Esophagus squamous epithelium (tissue), 5 donors: ENCODE measurements at places on chromosomes 7 and 10.

DNA sequence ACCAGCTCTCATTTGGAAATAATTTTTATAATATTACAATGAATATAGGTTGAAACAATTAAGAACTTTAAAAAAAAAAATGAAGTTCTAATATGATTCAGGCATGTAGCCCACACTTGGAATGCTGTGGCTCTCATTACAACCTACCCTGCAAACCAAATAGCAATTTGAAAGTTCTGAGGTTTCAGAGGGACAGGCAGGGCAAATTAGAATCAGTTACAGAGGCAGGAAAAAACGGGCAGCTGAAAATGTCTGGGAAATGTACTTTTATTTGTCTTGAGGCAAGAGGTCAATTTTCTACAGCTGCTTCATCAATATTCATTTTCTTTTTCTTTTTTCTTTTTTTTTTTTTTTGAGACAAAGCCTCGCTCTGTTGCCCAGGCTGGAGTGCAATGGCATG lies 95.3 kb downstream of the PIP4K2A start:
- no peak for DNase-seq

GRCh38 chr10:19895500-19895899 lies 79.3 kb downstream of the PLXDC2 start:
- no peak for DNase-seq

DNA sequence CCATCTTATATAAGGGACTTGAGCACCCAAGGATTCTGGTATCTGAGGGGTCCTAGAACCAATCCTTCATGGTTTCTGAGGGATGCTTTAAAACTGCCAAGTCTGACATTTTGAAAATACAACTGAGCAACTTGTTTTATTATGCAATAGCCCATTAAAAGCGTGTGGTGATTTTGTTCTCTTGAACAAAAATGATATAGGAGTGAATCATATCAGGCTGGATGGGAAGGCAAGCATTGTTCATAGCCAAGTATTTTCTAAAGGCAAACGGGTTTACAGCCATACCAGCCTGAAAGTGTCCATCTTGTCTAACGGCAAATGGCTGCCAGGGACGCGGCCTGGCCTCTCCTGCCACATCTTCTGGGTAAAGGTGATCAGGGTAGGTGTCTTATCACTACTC lies 23.4 kb downstream of the RPP38 start:
- DNase-seq = no peak

- no peak for DNase-seq
Measured at GRCh38 chr10:97080051-97080776, 105.5 kb downstream of the SLIT1 start.

GRCh38 chr10:33818343-33818742 lies 483.9 kb upstream of the NRP1 start:
- no peak for DNase-seq

- DNase-seq = no peak
Measured at GRCh38 chr7:34109936-34110780, 204.8 kb downstream of the BMPER start.

GRCh38 chr7:113890331-113891030 lies 28.3 kb downstream of the PPP1R3A start:
- no peak for DNase-seq

- no peak for DNase-seq
Measured at GRCh38 chr7:109967406-109967805, 1123.5 kb upstream of the LRRN3 start.

DNA sequence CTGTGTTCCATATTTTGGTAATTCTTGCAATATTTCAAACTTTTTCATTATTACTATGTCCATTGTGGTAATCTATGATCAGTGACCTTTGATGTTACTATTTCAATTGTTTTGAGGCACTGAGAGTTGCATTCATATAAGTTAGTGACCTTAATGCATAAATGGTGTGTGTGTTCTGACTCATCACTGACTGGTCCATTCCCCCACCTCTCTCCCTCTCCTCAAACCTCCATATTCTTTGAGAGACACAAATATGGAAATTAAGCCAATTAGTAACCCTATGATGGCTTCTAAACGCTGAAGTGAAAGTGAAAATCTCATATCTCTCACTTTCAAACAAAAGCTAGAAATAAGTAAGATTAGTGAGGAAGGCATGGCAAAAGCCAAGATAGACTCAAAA lies 739.6 kb downstream of the CCSER2 start:
- DNase-seq = no peak

- no peak for DNase-seq
Measured at GRCh38 chr7:69398986-69399385, 199.3 kb upstream of the AUTS2 start.

GRCh38 chr10:75825661-75826060 lies 394.2 kb downstream of the LRMDA start:
- DNase-seq = no peak

DNA sequence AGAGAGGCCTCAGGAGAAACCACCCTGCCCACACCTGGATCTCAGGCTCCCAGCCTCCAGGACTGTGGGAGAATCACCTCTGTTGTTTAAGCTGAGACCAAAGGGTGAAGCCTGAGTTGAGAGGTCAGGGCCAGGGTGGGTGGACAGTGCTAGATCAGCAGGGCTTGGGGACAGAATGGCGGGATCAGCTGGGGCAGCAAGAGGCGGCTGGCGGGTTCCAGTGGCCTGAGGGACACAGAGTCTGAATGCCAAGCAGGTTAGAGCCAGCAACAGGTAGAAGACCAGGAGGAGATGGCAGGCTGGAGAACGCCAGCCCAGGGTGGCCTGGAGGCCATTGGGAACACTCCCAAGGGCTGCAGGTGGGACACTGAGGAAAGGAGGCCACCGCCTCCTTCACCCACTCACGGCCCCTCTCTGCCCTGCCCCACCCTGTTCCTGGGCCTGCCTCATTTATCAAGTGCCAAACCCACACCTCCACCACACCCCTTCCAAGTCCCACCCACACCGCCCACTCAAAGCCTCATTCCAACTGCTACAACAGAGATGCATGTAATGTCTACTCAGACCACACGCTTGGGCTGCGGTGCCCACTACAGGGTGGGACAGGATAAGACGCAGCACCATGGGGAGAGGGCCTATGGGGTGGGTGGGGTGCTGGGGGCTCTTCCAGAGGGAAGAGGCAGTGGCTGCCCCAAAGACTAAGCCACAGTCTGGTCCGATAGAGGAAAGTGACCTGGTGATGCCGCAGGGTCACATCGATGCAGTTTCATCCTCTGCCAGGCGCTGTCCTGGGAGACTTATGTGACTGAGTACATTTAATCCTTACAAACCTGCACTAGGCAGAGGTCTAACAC lies 173.9 kb downstream of the TNS3 start:
- DNase-seq = no peak

- DNase-seq = no peak
Measured at GRCh38 chr10:85603151-85603940, 763.2 kb downstream of the GRID1 start.

DNA sequence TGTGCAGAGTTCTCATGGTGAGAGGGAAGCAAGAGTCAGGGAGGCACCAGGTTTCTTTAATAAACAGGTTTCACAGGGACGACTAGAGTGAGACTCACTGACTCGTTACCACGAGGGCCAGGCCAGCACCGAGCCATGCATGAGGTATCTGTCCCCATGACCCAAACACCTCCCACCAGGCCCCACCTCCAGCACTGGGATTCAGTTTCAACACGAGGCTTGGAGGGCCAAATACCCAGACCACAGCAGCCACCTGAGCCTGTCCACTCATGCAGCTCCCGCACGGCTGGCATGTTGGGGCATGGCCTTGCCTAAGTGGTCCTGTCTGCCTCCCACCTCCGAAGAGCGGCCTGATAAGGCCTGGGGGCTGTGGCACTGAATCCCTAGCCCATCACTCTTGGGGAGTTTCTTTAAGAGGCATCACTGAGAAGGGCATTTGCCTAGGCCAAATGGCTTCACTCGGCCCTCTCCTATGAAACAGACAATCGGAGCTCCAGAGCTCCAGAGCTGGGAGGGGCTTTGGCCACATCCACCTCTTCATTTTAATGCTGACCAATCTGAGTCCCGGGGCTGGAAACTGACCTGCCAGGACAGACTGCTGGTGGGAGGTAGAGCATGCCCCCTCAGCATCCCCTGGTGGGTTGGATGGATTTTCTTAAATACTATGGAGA lies 157.8 kb downstream of the DNAJB6 start:
- no peak for DNase-seq

- DNase-seq = no peak
Measured at GRCh38 chr10:21894648-21895342, 108.7 kb downstream of the DNAJC1 start.
